ENCODE measurements at places on chromosomes 5 and 9.

GRCh38 chr9:75623462-75623861 lies 267.0 kb upstream of the PCSK5 start:
- DNase-seq = no peak

GRCh38 chr5:123223921-123224320 lies 134.9 kb downstream of the PRDM6 start:
- DNase-seq = no peak

DNA sequence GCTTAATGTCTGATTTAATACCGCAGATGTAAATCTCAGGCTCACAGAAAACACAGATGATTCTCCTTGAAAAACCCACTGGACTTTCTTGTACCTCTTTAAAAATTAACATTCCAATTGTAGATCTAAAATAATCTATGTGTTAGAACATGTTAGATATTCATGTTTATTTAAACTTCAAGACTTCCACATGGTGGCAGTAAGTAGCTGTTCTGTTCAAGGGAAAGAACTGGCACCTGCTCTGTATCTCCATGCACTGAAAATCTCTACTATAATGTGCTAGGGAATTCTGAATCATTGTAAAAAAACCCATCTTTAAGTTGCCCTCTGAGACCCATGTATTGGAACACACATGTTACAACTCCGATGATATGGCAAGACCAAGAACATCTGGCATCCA lies 366.9 kb downstream of the DMRTA1 start:
- DNase-seq = no peak

- DNase-seq = no peak
Observed at GRCh38 chr5:124701873-124702425, 44.5 kb downstream of the ZNF608 start.

DNA sequence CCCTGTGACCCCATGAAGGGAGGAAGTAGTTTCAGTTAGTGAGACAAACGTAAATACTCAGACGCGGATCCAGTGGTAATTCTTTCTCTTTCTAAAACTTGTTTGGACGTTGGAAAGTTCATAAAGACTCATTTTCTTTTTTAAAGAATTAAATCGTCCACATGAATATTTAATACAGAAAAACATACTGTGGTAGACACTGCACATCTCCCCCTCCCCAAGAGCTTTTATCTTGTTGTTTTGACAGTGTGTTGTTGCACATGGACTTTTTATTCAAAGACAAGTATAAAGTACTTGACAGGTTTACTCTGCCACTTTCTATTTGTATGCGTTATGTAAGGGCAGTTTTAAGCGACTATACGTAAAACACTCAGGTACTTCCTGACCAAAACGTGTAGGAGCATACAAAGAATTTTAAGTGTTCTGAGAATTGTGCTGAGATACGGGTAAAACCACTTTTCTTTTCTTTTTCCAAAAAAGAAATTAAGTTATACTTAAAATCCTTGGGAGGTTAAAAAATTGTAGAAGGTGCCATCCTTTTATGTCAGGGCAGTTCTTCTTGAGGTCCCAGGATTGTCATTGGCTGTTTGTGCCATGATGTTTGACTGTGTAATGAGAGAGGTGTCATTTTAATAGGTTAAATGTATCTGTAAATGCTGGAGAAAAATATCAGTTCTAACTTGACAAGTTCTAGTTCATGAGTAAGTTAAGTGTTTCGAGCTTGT lies 1.3 kb downstream of the NIPBL start:
- no peak for DNase-seq

DNA sequence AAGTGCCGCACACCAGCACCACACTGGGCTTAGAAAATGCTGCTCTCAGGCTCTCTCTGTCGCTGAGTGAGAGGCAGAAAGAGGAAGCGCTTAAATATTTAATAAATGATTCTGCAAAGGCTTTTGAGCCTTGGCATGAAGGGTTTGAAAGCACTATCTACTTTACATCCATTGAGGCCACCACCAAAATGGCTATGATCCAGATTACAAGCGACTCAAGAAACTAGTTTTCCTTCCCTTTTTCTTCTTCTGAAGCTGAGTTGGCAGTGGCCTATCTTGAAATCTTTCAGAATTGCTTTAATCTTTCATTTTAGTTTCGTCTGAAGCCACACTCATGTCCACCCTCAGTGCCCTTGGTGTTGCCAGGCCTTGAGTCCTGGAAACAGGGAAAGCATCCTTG lies 59.5 kb downstream of the EBF1 start:
- DNase-seq = no peak

DNA sequence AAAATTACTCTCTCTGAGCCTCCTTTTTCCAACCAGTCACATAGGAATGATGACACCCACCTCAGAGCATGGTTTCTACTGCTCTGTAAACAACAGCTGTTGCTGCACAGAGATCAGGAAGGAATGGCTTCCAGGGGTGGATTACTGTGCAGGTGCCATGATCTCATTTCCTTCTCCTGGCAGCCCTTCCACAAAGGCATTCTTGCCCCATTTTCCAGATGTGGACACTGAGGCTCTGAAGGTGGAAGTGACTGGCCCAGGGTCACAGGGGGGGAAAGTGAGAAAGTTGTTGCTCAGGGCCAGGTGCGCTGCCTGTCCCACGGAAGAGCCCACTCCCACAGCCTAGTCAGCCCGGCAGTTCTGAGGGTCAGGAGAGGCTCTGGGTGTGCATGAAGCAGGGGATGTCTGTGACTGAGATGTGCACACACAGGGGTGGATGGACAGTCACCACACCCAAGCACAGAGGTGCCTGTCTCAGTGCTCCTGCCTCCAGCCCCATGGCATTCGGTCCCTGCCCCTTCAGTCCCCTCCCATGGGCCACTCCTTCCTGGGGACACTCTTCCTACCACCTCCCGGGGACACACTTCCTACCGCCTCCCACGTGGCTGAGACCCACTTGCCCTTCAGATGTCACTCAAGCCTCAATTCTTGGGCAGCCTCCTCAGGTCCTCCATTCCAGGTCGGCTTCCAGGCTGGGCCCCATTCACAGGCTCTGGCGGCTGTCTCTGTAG lies 17.0 kb downstream of the FGFR4 start:
- DNase-seq = no peak

DNA sequence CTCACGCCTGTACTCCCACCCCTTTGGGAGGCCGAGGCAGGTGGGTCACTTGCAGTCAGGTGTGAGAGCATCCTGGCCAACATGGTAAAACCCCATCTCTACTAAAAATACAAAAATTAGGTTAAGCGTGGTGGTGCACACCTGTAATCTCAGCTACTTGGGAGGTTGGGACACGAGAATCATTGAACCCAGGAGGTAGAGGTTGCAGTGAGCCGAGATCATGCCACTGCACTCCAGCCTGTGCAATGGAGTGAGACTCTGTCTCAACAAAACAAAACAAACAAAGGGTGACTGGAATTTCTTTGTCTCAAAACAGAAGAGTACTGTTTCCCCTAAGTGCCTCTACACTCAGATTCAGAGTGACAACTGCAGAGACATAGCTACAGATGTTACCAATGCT lies 116.1 kb downstream of the AP3B1 start:
- DNase-seq = no peak

- DNase-seq = no peak
Observed at GRCh38 chr5:150255659-150256409, 33.7 kb downstream of the CAMK2A start.

DNA sequence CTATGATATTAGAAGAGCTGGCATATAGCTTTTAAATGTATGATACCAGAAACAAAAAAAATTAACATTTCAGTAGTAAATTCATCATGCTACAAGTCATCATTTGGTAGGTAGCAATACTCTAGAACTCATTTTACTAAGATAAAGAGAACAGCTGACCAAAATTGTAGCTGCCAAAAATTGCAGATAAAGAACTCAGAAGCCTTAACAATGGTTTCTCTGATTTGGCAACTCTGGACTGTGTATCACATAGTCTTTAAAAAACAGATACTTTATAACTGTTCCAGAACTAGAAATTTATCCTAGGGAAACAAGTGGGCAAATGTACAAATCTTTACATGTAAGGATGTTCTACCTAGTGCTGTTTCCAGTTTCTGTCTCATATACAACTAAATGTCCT lies 33.9 kb downstream of the ZFR start:
- no peak for DNase-seq

- no peak for DNase-seq
Observed at GRCh38 chr5:39933061-39933460, 508.3 kb upstream of the DAB2 start.

- DNase-seq = no peak
Observed at GRCh38 chr5:133404724-133405123, 207.6 kb downstream of the FSTL4 start.

DNA sequence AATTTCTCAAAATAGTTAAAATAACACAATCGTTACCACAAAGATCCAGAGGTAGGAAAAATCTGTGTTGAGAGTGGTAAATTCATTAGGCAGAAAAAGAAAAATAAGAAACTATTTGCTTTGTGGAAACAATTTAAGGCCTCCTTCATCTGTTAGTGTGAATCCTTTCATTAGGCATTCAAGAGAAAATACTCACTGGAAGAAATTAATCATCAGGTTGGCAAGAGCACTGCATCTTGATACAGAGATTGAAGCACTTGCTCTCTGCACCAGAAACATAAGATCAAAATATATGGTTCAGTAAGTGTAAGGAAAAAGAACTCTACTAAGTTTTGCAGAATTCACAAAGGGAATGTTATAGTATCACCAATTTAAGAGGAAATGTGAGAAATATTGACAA lies 44.4 kb downstream of the TTC39B start:
- no peak for DNase-seq

DNA sequence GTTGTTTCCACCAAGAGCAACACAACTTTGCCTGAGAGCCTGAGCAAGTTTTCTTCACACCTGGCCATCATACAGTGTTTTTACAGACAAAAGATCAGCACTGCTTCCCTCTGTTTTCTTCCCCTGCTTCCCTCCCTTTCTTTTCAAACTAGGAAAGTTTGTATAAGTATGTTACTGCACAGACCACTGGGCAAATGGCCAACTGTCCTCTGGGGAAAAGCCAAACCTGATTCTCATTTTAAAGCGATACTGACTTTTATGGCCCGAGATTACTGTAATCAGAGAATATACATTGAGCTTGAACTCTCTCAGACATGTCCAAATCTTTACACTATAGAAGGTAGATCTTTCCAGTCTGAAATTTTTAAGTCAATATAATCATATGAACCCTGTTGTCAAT lies 415.0 kb downstream of the NFIB start:
- DNase-seq = no peak

DNA sequence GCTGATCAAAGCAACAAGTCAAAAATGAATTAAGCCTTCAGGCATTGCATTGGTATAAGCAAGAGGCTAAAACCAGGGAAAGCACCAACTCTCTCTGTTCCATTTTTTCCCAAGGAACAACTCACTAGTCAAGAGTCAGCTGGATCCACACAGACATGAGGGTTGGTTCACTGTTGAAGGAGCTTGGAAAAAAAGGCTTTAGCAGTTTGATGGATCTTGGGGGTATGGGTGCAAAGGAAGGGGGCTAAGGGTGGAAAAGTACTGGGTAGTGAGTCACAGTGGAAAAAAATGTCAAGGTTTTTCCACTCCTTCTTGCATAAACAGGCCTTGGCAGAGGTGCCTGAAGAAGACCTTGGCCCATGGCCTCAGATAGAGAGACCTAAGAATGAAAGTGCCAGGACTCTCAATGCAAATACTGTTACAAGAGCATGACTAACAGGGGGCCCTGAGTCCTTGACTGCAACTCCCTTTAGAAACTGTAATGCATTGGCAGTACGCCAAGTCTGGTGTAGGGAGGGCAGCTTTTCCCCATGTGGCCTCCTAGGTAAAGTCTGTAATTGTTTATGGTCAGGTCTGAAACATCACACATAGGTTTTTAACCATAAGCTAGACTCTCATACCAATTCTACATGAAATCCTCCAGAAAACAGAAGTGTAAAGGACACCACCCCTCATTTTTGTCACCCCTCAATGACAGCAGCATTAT lies 23.7 kb downstream of the ACTL7A start:
- DNase-seq = no peak

GRCh38 chr5:58353992-58354391 lies 105.9 kb downstream of the PLK2 start:
- DNase-seq = no peak

- DNase-seq = no peak
Observed at GRCh38 chr9:92057226-92057625, 58.0 kb downstream of the SPTLC1 start.

- DNase-seq = peak; percentile 99
Observed at GRCh38 chr9:120868676-120869359, 8.2 kb downstream of the PHF19 start.

GRCh38 chr9:13845460-13845859 lies 468.5 kb downstream of the NFIB start:
- no peak for DNase-seq

DNA sequence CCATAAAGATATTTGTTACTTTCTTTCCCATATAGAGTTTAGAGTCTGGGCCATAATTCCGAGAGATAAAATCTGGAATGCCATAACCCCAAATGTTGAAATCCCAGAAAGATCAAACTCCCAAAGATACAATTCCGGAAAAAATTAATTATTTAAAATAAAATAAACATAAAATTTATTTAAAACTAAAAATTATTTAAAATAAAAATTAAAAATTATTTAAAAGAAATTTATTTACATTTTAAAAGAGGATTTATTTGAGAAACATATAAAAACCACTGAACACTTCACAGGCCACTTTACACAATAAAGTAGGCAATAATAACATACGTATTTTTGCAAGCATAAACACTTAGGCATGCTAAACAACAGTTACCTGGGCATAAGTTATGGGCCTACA lies 57.9 kb downstream of the SHC3 start:
- DNase-seq = no peak

GRCh38 chr5:110335361-110336066 lies 391.0 kb downstream of the TMEM232 start:
- DNase-seq = no peak

DNA sequence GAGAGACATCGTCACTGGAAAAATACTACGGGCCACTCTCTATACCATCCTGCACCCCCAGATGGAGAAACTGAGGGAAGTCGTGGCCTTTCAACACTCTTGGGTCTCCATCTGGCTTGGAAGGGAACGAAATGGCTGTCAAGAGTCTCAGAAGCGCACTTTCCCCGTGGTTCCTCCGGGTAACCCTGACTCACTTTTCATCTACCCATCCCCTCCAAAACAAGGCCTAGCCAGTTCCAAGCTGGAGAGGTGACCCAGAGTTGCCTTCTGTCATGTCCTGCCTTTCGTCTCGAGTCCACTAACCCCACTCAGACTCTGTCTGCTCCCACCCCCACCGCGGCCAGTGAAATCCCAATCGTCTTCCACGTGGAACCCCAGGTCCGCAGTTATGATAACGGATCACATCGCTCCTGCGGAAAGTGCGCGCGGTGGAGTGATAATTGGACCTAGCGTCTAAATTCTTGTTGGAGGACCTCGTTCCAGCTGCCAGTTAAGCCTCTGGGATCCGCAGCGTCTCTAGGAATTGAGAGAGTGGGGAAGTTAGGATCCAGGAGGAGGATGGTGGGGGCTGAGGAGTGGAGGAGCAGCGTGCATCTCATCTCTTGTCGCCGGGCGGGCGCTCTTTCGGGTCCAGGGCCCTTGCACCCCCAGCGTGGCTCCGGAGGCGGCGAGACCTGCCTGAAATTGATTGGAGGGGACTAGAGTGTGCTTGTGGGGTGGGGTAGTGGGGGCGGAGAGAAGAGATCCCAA lies 4.6 kb downstream of the CDKN2A start:
- DNase-seq = no peak

GRCh38 chr5:80083101-80083890 lies 48.1 kb downstream of the THBS4 start:
- no peak for DNase-seq

Data from esophagus squamous epithelium (tissue), 5 donors.